Activated T-cell treated with anti-CD3 and anti-CD28 coated beads, Interleukin-2, amount 50 U/mL, for 4 hours (primary cell): ENCODE measurements at places on chromosomes 13 and 19. TPM values are rescaled to one million over a fixed set of nuclear protein-coding genes. Genes with fewer than 3 reads are reported as not detected.
A peak's percentile ranks its signal among the peaks of the same experiment; 100 is the strongest.

GRCh38 chr19:43820098-43820883, 6.8 kb upstream of the ZNF283 start:
- peak; percentile 11 for DNase-seq

RXFP2 gene
- not detected for total RNA-seq

SELENOV gene
- not detected for total RNA-seq

- no peak for DNase-seq
Measured at GRCh38 chr19:918152-918437, 962 bp downstream of the KISS1R start.

- DNase-seq = no peak
Measured at GRCh38 chr19:49338691-49339300, 3.6 kb downstream of the CD37 start.

GRCh38 chr13:52001120-52001731, 10.0 kb downstream of the ATP7B start:
- no peak for DNase-seq

EBI3 gene
- 9.9 TPM for total RNA-seq

GRCh38 chr19:482186-483041, 13.9 kb upstream of the MADCAM1 start:
- no peak for DNase-seq

DNA sequence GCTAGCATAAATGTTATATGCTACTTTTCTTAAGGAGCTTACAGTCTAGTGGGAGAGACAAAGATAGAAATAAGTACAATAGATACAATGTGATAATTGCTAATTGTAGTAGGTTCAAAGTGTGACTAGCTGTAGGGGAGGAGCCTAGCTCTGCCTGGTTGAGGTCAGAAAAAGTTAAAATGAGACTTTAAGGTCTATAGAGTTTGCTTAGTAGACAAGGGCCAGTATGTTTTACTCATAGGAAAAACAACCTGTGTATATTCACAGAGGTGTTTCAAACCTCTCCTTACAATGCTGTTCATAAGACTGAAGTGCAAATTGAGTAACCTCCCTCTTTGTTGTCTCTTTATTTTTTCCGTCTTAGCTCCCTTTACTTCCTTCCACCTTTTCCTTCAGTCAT, 56.1 kb downstream of the PDS5B start:
- DNase-seq = no peak

DNA sequence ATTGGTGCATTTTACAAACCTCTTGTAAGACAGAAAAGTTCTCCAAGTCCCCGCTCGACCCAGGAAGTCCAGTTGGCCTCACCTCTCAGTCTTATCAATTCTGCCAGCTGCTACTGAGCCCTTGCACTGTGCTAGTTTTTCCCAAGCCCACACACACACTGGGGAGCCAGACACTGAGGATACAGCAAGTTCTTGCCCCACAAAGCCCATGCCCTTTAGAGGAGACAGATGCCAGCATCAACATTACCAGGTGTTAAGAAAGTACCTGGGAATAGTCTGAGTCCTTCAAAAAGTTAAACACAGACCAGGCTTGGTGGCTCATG, 175.0 kb downstream of the PTPRS start:
- DNase-seq = no peak

- DNase-seq = no peak
Measured at GRCh38 chr13:51995677-51996551, 15.3 kb downstream of the ATP7B start.

- no peak for DNase-seq
Measured at GRCh38 chr13:24763596-24764275, at the start of gene RNF17. RNF17 (plus strand) TSS chr13:24764169; CDS start chr13:24764204, 35 bp downstream.

ZNF136 gene
- 9.7 TPM for total RNA-seq

CD79A gene
- 7.8 TPM for total RNA-seq

GRCh38 chr13:91304741-91305140, 42.7 kb upstream of the MIR17HG start:
- DNase-seq = no peak

- DNase-seq = no peak
Measured at GRCh38 chr19:4319067-4319718, 14.8 kb downstream of the FSD1 start.

- no peak for DNase-seq
Measured at GRCh38 chr19:31249217-31249616, 100.0 kb downstream of the TSHZ3 start.

GRCh38 chr13:53206455-53206854, 177.8 kb downstream of the OLFM4 start:
- no peak for DNase-seq

FXYD7 gene
- total RNA-seq = 0.48 TPM
